ENCODE measurements at places on chromosomes 1 and 21.

DNA sequence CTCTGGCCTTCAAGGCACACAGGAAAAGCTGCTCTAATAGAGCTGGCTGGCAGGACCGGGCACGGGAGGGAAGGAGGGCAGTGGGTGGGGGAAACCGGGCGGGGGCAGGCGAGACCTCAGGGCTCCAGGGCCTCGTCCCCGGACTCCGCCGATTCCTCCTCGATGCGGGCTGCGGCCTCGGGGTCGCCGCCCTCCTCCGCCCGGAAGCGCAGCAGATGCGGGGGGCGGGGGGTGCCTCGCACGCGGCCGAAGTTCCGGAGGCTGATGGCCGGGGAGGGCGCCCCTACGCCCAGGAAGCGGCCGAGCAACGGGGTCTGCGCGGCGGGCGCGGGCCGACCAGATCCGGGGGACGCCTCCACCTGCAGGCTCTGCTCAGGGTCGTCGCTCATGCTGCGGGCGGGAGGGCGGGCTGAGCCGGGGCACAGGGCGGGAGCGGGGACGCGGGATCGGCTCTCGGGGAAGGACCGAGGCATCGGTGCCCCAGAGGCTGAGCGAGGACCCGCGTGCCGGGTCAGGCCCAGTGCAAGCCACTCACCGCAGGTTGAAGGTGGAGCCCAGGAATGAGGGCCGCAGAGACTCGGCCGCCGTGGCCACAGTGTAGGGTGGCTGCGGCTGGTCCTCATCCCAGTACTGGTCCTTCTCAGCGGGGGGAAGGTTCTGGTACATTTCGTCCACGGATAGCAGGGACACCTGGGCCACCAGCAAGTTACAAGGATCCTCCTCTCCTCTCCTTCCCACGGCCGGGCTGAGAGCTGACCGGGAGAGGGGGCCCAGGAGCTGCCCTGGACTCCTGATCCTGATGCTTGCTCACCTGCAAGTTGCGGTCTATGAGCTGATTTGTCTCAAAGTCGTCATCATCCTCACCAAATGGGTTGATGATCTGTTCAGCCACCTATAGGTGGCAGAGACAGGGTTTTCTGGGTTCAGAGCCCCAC is 3.6 kb downstream of the BEST4 start:
- DNase-seq, result peak; percentile 45

DNA sequence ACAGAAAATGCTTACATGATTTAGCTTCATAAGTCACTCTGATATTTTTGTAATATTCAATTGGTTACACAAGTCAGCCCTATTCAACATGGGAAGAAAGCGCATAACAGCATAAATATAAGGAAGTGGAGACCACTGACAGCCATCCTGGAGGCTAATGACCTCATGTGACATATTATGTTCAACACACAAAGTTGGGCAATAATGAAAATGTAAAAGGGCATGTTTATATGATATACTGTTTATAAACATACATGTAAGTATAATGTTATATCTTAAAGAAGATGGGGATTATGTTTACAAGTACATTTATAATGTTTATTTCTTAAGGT is 30.2 kb downstream of the EVI5 start:
- no peak for DNase-seq

GRCh38 chr1:116737020-116737854 is 17.0 kb upstream of the CD2 start:
- DNase-seq, result peak; percentile 57

GRCh38 chr1:163307479-163308171 is 14.1 kb upstream of the NUF2 start:
- DNase-seq, result no peak

DNA sequence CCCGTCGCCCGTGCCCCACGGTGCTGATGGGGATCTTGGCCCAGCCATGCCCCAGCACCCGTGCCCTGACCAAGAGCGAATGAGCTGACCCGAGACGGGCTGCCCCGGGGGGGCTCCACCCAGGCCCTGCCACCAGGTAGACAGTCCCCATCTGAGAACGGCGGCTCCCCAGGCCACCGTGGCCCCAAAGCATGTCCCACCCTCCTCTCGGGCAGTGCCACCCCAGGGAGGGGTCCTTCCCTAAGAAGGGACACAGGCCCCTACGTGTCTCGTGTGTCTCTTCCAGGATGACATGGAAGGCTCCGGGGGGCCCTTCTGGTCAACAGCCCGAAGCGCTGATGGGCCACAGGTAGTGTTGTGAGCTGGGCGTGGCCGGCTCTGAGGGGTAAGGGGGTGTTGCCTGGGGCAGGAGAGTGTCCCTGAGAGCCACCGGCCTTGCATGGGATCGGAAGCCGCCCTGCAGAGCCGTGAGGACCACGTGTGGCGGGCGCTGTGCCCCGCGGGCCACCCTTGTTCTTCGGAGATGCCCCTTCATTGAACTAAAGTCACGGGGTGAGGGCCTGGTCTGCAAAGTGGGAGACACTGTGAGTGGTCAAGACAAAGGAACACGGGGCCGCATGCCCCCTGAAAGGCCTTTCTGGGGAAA is 55.0 kb downstream of the SLC19A1 start:
- DNase-seq, result no peak

- peak; percentile 56 for DNase-seq
These were observed 270.5 kb downstream of the RRAGC start for GRCh38 chr1:38589036-38589435.

- no peak for DNase-seq
These were observed 30.1 kb downstream of the PRDM15 start for GRCh38 chr21:41848958-41849580.

DNA sequence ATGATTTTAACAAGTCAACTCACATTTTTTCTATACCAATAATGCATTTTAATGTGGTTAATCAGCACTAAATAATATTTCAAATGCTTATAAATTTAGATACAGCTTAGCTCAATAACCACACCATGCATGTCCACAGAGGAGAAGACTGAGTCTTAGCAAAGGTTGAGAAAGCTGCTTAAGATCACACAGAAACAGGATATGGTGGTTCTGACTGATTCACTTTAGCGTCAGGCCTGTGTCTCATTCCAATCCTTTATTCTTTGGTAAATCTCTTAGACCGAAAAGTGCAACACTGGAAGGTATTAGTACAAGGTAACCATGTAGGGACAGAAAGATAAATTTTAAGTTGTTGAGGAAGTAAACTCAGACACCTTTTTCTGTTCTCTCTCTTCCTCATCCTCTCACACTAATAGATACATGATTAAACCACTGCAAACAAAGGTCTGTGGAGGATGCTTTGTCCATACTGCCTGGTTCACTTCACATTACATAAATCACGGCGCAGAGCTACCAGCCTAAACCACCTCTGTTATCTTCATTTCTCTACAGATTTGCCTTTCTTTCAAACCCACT is 139.0 kb downstream of the DPYD start:
- no peak for DNase-seq

DNA sequence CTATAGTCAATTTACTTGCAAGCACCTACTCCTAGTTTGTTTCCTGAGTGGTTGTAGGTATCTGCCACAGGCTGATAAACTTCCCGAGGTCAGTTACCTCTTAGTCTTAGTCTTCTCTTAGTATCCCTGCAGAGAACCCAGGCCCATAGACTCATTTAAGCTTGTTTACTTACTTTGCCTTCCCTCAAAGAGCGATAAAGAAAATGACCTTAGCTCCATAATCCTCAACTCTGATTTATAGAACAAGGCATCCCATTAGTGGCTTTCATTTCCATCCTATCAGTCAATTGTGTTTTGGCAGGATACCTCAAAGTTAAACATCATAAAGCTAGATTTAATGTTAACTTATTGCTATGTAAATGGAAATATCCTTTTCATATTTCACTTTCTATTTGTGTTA is 119.7 kb downstream of the UCHL5 start:
- no peak for DNase-seq

GRCh38 chr1:220924331-220924970 is 45.2 kb downstream of the HLX start:
- DNase-seq, result no peak

- no peak for DNase-seq
These were observed 173.4 kb upstream of the RUNX1 start for GRCh38 chr21:35222541-35222941.

GRCh38 chr1:1175221-1176062 is 1.8 kb downstream of the TTLL10 start:
- DNase-seq, result no peak

GRCh38 chr1:87754139-87754538 is 425.5 kb downstream of the LMO4 start:
- no peak for DNase-seq

DNA sequence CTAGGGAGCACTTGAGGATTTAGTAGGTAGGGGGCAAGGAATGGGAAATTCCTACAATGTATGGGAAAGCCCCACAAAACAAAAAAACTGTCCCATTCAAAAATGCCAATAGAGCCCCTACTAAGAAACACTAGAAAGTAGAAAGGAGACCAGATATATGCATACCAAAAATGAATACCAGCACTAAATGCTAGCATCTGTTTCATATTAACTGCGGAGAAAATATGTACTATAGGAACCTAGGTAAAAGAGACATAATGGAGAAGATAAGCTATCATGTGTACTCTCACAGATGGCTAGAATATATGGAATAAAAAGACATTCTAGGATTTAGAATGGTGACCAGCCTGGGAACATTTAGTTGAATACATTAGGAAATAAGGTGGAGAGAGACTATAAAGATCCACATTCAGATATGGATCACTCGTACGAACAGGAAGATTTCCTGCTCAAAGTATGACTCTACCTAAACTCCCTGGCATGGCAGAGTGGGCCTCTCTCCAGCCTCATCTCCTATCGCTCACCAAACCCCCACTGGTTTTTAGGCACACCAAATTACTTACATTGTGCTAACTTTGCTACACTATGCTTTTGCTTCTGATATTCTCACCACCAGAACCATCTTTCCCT is 18.3 kb downstream of the ZNHIT6 start:
- no peak for DNase-seq

GRCh38 chr1:10648689-10649516 is 147.5 kb downstream of the CASZ1 start:
- DNase-seq, result no peak

DNA sequence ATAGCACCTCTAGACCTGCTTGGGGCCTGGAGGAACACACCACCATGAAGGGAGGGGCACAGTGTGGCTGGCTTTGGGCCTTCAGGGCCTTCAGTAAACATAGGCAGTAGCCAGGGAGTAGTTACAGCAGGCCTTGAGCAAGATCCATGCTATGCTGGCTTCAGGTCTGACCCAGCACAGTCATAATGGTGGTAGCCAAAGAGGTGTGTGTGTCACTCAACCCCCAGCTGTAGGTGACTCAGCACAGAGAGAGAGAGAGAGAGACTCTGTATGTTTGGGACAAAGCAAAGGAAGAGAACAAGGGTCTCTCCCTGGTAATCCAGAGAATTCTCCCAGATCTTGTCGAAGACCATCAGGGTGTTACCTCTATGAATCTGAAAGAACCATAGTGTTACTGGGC is 250.5 kb upstream of the PKN2 start:
- no peak for DNase-seq

DNA sequence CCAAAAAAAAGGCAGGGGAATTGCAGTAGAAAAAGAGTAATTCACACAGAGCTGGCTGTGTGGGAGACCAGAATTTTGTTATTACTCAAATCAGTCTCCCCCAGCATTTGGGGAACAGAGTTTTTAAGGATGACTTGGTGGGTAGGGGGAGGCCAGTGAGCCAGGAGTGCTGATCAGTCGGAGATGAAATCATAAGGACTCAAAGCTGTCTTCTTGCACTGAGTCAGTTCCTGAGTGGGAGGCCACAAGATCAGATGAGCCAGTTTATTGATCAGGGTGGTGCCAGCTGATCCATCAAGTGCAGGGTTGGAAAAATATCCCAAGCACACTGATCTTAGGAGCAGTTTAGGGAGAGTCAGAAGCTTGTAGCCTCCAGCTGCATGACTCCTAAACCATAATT is 23.7 kb upstream of the EDARADD start:
- no peak for DNase-seq

DNA sequence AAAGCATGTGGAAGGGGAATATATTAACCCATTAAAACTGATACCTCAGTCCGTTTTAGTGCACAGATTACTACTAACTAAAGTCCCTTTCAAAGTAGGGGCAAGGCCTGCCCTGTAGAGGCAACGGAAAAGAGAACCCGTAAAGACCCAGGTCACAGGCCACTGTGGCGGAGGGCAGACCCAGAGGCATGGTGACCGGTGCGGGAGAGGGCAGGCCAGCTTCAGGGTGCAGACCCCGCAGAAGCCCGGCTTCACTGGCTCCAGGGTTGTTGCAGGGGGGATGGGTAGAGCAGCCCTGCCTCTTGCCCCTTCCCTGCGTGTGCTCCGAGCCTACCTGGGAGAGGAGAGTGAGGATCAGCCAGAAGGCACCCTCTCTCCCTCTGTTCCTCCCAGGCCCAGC is 17.7 kb downstream of the CNTN2 start:
- DNase-seq, result no peak

DNA sequence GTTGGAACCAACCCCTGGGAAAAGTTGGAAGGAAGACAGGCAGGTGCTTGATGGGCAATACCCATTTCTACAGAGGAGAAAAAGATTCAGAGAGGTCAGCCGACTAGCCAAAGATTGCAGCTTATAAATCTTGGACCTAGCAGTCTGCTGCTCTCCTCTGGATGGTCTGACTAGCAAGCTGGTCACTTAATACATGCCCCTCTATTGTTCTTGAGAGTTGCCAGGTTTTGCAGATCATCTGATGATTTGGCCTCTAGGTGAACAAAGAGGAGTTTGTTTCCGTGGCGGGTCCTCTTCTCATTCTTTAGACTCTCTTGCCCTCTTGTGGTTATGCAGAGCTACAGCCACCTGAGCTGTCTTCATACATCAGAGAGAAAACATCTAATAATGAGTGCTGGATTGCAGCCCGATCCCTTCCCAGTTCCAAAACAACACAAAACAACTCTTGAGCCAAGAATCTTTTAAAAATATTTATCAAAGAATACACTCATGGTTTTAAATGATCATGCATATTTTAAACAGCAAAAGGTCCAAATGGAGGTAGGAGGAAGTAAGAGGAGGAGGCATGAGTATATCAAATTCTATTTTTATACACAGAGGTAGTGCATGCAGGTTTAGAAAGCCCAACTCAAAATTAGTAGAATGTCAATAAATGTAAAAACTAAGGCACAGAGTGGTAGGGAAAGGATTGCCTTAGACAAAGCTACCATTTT is 115.7 kb downstream of the SLC30A10 start:
- DNase-seq, result no peak

DNA sequence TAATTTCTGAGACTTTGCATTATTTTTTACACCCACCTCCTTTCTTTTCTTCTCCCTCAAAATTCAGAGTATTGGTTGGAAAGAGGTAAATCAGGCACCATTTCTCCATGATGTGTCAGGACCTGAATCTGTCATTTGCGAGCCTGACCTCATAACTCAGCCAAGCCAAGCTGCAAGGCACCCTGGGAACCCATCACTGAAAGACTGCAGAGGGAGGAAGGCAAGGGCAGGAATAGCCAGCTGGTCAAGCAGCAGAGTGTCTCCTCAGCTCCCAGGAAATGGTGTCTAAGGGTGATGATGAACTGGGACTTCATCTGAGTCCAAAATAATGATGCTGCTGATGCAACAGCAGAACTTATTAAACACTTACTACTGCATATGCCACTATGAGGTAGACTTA is 556.6 kb downstream of the OMA1 start:
- no peak for DNase-seq

GRCh38 chr1:21175670-21176581 is 771 bp downstream of the EIF4G3 start:
- DNase-seq, result peak; percentile 44

Data from left cardiac atrium (tissue), 4 donors.